ENCODE measurements at places on chromosomes 6 and 20.

GRCh38 chr6:116969211-116969863 lies 92.3 kb downstream of the RFX6 start:
- DNase-seq = peak; percentile 30

DNA sequence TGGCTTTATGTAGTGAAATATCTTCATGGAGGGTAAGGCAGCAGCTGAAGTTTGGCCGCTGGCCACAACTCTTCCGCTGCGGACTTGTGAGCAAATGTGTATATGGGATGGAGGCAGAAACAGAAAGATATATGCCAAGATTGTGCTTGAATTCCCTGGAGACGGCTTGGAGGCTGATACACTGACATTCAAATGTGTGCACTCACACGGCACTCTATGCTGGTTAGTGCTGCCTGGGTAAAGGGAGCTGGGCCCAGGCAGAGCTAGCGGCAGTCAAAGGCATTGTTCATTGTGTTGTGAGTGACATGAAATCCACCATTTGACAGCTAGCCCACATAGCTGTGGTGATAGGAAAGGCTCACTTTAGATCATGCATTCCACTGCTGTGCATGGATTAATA lies 202.7 kb downstream of the CLIC5 start:
- DNase-seq = no peak

- no peak for DNase-seq
These were observed 128.3 kb downstream of the UTRN start for GRCh38 chr6:144413418-144413817.

GRCh38 chr6:135251498-135252441 lies 70.7 kb downstream of the MYB start:
- DNase-seq = peak; percentile 92

DNA sequence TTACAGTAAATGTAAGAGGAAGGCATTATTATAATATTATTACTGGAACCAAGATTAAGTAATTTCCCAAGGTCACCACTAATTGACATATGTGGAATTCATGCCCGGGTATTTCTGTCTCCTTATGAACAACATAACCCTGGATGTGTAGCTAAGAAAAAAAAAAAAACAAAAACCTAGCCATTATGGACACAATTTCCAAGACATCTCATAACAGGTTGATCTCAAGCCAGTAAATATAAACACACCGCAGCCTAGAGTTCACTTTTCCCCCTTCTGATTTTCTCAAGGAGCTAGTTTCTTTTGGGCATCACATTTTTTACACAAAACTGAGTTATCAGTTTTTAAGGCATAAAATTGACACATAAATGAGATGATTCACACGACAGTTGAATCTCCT lies 306.5 kb upstream of the RSPO3 start:
- no peak for DNase-seq

- no peak for DNase-seq
These were observed 350.9 kb upstream of the PRND start for GRCh38 chr20:4370851-4371250.

- DNase-seq = no peak
These were observed 21.7 kb downstream of the MDFI start for GRCh38 chr6:41659935-41660334.

DNA sequence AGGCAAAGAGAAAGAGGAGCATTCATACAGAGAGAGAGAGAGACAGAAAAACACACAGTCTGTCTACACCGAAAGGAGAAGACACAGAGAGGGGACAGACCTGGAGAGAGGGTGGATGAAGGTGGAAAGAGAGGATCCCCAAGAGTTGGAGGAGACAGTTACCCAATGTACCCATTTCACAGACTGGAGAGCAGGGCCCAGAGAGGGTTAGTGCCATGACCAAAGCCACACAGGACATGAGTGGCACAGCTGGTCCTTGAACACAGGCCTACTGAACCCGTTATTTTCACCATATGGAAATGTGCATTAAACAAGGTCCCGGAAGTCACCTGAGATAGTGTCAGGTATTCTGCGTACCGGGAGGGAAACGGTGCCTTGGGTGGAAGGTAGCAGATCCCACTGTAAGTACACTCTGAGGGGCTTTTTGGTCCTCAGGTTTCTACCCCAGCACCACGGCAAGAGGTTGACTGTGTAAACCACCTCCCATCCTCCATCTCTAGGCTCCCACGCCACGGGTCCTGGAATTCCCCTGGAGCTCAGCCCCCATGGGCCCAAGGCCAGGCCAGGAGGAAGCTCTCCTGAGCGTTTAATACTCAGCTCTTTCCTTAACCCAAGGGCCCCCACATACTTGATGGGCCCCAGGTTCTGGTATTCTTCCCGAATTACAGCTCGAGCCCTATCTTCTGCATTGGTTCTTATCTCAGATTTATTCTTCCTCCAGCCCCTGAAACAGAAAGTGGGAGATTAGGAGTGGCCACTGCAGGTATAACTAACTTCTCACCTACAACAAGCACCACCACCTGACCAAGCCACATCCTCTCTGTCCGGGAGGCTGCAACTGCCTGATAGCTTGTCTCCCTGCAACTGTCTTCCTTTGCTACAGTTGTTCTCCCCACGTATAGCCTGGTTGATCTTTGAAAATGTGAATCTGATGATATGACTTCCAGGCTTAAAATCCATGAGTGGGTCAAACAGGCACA lies 38.4 kb upstream of the OCSTAMP start:
- DNase-seq = no peak

DNA sequence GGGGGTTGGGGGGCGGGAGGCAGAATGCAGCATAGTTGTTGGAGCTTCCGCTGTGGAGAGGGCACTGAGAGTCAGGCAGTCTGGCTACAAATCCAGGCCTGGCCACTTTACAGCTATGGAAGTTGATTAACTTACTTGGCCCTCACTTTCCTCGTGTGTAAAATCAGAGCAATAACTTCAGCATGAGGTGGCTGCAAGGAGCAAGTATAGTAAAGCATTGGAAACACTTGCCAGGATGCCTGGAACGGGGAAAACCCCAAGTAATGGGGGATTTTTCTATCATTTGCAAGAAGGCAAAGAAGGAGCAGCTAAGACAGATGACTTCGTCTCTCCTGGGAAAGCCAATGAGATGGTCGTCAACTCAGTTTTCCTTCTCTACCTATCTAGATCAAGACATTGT lies 35.8 kb downstream of the AGPAT4 start:
- DNase-seq = no peak

DNA sequence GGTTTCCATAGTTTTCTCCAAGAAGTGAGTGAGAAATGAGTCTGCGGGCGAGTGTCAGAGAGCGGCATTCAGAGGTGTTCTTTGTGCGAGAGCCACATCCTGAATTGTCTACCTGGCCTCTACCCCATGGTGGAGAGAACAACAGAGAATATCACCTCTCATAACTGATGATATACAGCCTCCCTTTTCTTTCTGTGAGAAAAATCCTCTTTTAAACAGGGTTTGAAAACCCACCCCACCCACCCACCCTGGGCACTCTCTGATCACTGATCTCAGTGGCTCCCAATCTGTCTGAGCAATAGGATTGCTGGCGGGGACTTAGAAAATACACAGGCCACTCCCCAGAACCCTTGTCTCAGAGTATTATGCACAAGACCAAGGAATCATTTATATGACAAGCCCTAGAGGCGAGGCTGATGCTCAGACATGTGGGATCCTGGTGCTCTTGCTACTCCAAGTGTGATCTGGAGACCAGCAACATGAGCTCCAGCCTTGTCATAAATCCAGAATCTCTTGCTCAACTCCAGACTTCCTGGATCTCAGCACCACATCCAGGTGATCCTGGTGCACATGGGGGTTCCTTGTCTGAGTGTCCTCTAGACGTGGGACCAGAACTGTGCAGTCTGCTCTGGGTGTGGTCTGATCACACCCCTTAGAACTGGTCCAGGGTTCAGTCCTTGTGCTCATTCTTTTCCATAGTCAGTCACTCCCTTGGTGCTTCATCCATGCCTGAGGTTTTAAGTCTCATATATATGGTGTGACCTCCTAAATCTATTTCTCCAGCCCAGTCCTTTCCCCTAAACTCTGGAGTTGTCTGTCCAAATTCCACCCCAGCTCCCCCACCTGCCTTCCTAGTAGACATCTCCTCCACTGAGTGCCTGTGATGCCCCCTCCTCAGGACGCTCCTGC lies 5.3 kb downstream of the HLA-B start:
- no peak for DNase-seq

GRCh38 chr20:48763216-48763914 lies 64.4 kb downstream of the PREX1 start:
- DNase-seq = no peak

DNA sequence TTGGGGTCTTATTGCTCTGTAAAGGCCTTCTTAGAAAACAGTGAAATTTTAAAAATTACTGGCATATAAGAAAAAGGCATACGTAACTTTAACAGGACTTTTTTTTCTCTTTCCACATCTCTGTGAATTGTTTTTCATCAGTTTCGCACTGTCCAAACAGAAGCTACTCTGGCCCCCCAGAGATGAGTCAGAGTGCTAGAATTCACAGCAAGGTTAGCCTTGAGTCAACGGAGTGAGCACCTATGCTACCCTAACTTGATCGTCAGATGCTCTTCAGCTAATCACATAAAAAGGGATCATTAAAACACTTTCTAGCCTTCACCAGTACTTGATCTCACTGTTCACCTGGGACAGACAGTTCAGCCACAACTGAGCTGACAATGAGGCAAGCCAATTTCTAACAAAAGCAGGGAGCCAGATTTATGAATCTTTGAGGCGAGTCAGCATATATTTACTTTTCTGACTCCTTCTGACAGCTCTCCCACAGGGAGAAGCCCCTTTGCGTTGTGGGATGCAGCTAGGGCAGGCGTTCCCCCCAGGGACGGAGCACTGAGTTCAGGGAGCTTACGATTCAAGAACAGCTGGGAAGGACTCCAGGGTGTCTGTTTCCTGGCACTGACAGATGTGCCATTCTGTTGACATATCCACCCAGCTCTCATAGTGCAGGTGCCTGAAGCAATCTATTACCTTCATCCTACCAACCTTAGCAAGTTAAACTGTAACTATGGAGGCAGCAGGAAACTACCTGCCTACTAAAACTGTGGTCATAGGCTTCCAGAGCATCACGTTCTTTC lies 46.4 kb upstream of the SPDEF start:
- DNase-seq = no peak

- no peak for DNase-seq
These were observed 79.0 kb upstream of the GMDS start for GRCh38 chr6:2324166-2324953.

DNA sequence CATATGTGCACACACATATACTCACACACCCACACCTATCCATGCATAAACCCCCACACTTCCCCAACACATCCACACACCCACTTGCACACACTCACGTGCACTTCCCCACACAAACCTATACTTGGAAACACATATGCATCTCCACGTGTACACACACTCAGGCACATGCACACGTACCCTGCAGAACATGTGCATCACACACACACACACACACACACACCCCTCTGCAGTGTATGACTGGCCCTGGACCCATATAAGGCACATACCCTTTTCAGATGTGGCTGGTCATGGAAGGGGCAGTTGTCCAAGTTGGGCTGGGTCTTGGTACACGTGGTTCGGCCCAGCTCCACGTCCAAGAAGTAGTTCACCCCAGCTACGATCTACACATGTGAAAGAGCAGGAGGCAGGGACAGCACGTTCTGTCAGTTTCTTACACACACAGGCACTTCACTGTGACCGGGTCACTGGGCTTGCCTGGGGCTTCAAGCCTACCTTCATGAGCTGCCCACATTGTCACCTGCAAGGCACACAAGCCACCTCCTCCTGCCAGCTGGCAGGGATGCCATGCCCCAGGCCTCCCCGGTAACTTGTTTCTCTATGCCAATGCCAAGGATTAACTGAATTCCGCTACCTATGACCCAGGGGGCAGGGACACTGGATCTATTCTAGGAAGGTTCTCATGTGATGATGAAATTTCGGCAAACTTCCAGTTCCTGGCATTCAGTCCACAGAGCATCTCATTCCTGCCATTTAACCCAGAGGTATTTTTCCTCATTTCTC lies 2.6 kb downstream of the CST3 start:
- peak; percentile 22 for DNase-seq

GRCh38 chr6:85714893-85715530 lies 72.3 kb upstream of the SYNCRIP start:
- no peak for DNase-seq

DNA sequence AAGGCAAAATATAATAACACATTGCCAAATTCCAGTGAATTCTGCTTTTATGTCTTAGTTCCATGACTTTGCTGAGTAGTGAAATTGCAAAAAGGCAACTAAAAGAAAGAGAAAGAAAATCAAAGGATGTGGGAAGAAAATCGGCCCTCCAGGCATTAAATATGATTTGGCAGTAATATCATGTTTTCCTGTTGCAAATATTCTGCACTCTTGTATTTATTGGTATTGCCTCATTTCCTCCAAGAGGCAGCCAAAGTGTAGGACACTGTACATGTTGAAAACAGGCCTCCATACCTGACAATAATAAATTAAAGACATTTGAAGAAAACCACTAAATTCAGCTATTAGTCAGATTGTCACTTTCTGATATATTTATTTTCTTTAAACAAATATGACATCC lies 460.0 kb upstream of the NOX3 start:
- no peak for DNase-seq

DNA sequence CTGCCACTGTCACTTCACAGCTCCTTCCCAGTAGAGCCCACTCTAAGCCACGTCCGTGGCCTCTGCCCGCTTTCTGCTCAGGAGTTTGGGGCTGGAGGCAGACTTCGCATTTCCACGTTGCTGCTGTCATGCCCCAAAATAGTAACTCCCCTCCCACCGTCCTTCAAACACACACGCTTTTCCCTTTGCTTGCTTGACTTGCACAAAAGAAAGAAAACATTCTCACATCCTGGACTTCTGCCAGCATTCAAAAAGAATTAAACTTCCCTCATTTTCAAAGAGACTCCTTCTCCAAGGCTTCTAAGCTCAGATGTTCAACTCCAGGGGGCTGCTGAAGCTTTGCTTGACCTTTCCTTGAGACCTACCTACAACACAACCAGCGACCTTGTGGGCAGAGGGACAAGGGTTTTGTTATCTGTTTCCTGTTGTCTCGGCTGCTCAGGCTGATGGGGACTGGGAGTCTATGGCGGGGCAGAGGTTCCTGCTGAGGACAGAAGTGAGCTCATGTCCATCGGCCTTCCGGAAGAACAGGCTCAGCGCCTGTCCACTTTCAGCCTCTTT lies 263.8 kb upstream of the FOXQ1 start:
- no peak for DNase-seq

- DNase-seq = no peak
These were observed 111.1 kb downstream of the IPCEF1 start for GRCh38 chr6:154245506-154245905.
